A549 treated with ZK216348 at 1 μM for 4 hours (cell line): ENCODE measurements at places on chromosomes 7 and 10. TPM values are rescaled to one million over a fixed set of nuclear protein-coding genes. Genes with fewer than 3 reads are reported as not detected.

ACSM6 gene
- not detected in 5 replicates for total RNA-seq

CYP2C19 gene
- not detected in 5 replicates for total RNA-seq

PNLIP gene
- total RNA-seq: not detected in 5 replicates

SPDYE5 gene
- total RNA-seq: not detected in 5 replicates

AFAP1L2 gene
- total RNA-seq: 21.1 to 27.8 TPM (median 23.9 TPM) in 5 replicates

PIK3CG gene
- not detected in 5 replicates for total RNA-seq

UPP1 gene
- total RNA-seq: 50.1 to 93.1 TPM (median 88.4 TPM) in 5 replicates
